HCT116 (cell line): ENCODE measurements at places on chromosomes 6 and 20.

DNA sequence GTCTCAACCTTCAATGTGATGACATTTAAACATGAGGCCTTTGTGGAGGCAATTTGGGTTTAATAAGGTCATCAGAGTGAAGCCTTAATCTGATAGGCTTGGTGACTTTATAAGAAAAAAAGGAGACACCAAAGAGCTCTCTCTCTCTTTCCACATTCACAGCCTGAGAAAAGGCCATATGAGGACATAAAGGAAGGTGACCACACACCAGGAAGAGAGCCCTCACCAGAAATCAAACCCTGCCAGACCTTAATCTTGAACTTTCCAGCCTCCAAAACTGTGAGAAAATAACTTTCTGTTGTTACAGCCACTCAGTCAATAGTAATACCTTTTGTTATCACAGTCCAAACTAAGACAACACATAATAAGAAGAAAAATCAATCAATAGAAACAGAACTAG is 47.7 kb downstream of the COL12A1 start:
- no peak for DNase-seq

DNA sequence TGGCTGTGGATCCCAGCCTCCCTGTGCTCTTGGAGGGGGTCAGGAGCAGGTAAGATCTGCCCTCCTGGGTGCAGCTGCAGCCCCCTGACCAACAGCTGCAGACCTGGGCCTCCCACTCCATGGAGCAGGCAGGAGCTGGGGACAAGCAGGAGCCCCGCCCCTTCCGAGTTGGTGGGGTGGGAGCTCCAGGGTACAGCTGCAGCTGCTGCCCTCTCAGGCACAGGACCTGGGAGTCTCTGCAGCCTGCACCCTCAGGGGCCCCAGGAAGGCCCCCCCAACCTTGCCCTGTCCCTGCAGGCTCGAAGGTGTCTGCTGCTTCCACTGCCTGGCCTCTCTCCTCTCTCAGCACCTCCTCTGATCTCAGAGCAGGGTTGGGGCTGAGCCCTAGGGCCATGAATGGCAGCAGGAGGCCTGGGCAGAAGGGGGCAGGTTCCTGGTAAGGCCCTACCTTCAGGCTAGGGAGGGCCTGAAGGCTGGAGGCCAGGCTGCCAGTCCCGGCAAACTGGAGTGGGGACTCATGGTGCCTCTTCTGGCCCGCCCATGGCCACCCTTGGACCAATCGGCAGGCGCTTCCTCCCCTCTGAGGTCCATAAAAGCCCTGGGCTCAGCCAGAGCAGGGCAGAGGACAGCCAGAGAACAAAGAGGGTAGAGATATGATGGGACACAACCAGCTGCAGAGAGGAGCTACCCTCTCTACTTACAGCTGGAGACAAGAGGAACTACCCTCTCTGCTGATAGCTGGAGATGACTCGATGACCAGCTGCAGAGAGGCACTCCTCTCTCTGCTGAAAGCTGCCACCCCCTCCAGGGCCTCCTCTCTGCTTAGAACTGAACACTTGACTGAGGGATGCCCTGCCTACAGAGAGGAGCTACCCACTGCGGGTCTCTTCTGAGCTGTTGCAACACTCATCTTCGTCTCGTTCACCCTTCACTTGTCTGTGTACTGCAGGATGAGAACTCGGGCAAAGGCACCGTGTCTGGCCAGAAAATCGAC is 7.8 kb upstream of the PACSIN1 start:
- no peak for DNase-seq

DNA sequence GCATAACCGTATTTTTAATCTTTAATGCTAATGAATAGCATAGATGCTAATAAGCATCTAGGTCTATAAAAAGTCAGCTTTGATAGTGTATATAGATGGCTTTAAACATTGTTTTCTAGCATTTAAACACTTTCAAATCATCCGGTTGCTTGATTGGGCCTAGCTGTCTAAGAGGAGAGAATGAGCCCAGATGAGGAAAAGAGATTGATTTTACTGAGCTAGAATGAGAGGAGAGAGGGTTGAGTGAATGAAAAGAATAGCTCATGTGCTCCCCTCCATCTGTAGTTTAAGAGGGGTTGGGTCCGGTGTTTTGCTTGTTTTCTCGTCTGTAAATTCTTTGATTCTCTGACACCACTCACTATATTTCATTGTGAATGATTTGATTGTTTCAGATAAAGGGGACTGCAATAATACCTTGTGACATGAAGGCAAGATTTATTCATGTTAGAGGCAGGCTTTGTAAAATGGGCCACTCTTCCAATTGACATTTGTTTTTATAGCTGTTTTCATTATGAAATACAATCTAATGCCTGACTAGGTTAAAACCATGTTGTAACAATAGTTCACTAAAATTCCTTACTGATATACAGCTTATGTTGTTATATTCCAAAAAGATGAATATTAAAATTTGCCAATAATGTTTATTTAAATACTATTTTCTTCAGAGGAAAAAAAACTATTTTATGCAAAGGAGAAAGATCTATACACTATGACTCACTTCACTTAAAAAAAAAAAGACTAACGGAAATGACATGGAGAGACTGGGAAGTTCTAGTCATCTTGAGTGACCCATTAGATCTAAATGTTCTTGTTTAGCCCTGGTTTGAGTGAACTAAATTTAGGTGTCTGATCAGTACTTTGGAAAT is 3.2 kb downstream of the PTPN1 start:
- DNase-seq, result no peak

- DNase-seq, result no peak
Observed at GRCh38 chr20:20213526-20214121, 154.3 kb upstream of the INSM1 start.

GRCh38 chr6:53100561-53100960 is 35.4 kb downstream of the FBXO9 start:
- DNase-seq, result no peak
